Hematopoietic multipotent progenitor cell treated with erythropoietin and hydrocortisone succinate and interleukin-3 and kit ligand, for 6 days (in vitro differentiated cells): ENCODE measurements at places on chromosomes 6 and 20.

- no peak for DNase-seq
Measured at GRCh38 chr6:53447865-53448264, 97.0 kb downstream of the GCLC start.

DNA sequence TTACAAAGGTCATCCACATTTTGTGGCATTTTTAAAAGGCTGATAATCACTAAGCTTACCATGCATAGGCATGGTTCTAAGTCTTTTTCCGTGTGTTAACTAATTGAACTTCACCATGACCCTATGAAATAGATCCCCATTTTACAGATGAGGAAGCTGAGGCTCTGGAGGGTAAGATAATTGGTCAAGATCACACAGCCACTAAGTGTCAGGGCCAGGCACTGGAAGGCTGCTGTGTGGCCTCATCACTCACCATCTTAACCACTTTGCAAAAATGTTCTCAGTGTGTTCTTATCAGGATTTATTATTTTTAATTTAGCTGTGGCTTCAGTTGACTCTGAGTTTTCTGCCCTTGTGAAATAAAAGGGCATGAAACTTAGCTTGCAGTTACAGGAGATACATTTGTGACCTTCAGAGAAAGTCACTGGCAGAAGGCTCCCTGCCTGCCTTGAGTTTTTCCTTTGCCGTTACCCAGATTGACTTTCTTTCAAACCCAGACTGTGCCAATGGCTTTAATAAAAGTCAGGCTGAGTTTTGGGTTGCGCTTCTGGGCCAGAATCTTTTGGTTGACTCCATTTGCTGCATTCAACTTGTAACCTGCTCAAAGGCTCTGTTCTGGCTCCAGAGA lies 82.0 kb downstream of the EZR start:
- no peak for DNase-seq

DNA sequence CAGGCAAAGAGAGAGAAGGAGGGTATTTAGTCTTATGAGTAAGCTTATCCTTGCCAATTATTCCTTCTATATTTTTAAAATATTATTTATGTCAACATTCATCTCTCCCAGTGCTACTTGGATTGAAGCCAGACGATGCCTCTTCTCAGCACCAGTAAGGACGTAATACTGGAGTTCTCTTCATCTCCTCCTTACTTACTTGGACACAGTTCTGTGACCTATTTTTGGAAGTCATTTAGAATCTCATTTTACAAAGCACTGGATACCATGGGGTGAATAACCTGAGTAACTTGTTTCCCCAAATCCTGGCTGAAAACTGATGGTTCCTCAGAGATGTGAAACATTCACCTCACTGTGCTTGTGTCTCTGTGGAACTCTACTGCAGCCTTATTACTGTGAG lies 137.4 kb upstream of the LAMP5 start:
- no peak for DNase-seq

- no peak for DNase-seq
Measured at GRCh38 chr6:4383910-4384638, 248.7 kb upstream of the ECI2 start.

- peak; percentile 31 for DNase-seq
Measured at GRCh38 chr6:5085648-5086293, 630 bp downstream of the PPP1R3G start.

- no peak for DNase-seq
Measured at GRCh38 chr6:56660381-56660730, 17.7 kb upstream of the DST start.

DNA sequence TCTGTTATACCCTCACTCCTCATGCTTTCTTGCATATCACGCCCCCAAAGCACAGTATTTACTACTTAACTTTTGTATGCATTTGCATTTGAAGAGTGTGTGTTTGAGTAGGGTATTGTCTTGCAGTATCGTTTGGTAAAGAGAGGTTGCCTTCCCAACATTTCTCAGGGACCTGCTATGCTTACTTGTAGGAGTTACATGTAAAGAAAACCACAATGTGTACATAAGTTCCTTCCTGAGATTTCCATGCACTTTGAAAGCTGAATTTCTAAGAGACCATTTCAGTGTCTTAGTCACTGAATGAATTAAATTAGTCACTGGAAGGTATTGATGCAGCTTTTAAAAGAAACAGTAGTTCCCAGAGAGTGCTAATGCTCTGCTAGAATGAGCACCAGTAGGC lies 159.3 kb upstream of the LAMA2 start:
- DNase-seq = no peak

GRCh38 chr6:52975580-52975979 lies 19.5 kb downstream of the GSTA4 start:
- no peak for DNase-seq

- no peak for DNase-seq
Measured at GRCh38 chr6:43658161-43658560, 13.3 kb downstream of the RSPH9 start.

GRCh38 chr20:15296422-15296821 lies 959.0 kb upstream of the FLRT3 start:
- no peak for DNase-seq

DNA sequence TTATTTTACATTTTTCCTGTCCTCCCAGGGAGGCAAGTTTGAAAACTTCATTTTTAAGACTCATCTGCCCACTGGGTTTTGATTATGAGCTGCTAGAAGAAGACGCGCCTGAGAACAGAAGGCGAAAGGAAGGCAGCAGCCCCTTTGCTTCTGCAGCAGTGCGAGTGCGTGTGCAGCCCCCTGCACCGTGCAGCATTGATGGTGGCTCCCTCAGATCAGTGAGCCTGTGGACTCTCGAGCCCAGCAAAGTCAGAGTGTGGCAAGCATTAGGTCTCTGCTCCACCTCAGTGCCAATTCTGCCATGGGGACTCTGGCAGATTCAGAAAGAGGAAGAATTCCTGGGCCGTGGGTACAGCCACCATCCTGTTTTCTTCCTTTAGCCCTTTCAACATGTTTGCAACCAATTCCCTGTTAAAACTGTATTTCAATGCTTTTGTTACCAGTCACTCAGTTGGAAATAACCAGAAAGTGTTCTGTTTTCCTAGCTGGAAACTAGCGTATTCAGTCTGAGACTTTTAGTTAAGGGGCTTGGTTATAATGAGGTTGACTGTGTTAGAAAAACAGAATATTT lies 134.8 kb upstream of the OGFRL1 start:
- DNase-seq = peak; percentile 3

DNA sequence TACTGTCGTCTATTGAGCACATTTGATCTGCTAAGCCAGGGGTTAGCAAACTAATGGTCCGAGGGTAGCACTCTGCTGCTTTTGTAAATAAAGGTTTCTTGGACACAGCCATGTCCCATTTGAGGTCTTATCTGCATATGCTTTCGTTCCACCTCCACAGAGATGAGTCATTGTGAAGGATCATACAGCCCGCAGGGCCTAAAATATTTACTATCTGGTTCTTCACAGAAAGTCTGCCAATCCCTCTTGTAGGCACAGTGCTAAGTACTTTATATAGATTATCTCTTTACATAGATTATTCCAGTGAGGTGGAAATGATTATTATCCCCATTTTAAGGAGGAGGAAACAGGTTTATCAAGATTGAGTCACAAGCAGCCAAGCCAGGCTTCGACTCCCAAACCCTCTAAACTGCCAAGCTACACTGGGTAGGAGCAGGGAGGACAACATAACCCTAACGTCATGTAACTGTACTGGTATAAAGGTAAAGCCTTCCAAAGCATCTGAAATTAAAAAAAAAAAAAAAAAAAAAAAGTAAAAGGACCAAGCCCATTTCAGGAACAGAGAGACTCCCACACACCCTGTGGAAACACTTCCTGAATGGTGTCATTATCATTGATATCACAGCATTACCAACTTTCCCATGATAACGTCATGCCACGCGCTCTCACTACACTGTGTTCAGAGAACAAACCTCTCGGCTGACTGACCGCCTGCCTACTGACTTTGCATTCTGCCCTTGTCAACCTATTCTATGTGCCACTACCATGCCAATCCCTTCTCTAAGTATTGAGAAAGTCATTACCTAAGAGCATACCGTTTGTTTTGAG lies 101.0 kb downstream of the KIF16B start:
- DNase-seq = peak; percentile 24

DNA sequence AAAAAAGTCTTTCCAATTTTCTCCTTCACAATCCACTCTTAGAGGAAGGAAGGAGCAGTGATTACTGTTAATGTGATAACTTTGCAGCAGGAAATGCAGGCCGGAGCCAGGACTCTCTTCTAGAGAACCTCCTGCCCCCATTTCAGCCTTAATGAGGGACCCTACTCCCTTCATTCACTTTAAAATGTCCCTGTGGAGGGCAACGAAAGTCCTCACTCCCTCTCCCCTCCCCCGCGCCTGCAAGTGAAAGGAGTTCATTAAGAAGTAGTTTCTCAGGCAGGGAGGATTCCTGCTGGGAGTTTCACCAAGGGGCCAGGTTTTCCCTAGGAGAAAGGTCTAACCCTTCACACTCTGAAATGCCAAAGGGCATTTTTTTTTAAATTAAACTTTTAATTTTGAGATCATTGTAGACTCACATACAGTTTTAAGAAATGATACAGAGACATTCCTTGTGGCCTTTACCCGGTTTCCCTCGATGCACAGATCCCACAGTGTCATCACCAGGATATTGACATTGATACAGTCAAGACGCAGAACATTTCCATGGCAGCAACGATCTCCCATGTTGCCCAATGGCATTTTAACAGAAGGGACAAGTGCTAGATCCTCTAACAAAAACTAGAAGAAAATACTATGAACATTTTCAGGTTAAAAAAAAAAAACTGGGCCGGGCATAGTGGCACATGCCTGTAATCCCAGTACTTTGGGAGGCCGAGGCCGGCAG lies 6.8 kb upstream of the COMMD7 start:
- DNase-seq = peak; percentile 5

DNA sequence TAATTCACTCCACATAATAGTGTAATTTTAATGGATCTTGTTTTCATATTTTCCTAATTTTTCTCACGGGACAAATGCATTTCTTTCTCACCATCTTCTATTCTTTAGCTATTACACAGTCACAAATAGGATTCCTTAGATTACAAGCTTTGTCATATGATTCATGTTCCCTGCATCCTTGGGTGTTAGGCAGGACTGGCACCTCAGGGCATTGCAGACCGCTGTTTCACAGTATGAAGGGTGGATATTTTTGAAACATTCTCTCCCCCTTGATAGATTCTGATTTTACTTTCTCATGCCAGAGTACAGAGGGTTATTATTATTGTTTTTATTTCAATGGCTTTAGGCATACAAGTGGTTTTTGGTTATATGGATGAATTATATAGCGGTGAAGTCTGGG lies 602.5 kb downstream of the PHF3 start:
- DNase-seq = no peak

DNA sequence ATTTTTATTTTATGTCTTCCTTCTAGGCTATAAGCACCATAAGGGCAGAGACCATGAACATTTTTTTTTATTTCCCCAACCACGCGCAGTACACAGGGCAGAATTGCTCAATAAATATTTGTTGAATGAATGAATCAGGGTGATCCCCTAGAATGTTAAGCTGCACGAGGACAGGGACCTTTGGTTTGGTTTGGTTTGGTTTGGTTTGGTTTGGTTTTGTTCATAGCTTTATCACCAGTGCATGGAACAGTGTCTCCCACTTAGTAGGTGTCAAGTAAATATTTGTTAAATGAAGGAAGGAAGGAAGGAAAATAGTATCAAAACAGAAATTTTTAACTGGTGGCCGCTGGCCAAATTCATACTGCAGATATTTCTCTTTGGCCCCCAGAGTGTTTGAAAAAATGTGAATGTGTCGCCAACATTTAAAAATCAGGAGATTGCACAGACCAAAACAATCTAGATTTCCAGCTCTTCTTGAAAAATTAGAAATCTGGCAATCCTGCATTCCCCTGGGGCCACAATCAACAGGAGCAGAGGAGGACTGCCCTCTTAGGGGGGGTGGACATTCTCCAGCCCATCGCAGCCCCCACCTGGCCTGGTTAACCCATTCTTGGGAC lies 205.3 kb downstream of the EYA2 start:
- no peak for DNase-seq

- no peak for DNase-seq
Measured at GRCh38 chr6:117329926-117330325, 64.6 kb downstream of the VGLL2 start.

DNA sequence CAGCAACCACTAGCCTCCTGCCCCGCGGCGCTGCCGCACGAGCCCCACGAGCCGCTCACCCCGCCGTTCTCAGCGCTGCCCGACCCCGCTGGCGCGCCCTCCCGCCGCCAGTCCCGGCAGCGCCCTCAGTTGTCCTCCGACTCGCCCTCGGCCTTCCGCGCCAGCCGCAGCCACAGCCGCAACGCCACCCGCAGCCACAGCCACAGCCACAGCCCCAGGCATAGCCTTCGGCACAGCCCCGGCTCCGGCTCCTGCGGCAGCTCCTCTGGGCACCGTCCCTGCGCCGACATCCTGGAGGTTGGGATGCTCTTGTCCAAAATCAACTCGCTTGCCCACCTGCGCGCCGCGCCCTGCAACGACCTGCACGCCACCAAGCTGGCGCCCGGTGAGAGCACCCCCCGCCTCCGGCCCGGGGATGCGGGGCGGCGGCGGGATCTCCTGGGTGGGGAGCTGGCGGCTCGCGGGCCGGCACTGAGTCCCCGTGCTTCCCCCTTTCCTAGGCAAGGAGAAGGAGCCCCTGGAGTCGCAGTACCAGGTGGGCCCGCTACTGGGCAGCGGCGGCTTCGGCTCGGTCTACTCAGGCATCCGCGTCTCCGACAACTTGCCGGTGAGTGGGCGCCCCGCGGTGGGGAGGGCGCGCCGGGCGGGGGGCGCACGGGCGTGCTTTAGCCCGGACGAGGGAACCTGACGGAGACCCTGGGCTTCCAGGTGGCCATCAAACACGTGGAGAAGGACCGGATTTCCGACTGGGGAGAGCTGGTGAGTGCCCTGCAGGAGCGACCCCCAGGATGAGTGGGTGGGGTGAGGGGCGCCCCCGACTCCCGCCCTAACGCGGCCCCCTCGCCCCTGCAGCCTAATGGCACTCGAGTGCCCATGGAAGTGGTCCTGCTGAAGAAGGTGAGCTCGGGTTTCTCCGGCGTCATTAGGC lies 585 bp downstream of the PIM1 start:
- peak; percentile 69 for DNase-seq

DNA sequence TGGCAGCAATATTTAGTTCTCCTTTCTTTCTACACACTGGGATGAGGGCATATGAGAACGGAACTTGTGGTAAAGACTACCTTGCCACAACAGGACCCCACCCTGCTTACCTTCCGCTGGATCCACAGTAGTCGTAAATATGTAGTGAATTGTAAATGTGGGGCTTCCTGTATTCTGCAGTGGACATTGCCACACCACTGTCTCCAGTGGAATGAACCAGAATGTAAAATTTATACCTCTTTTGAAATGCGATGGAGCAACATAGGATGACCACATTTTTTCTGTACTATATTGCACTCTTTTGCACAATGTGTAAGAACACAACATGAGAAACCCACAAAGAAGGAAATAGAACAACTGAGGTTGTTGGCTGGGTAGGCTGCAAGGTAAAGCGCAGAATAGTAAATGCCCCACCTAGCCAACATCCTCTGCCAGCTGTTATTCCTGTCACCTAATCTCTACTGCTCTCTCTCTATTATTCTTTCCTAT lies 16.1 kb upstream of the RIPOR2 start:
- DNase-seq = peak; percentile 73

DNA sequence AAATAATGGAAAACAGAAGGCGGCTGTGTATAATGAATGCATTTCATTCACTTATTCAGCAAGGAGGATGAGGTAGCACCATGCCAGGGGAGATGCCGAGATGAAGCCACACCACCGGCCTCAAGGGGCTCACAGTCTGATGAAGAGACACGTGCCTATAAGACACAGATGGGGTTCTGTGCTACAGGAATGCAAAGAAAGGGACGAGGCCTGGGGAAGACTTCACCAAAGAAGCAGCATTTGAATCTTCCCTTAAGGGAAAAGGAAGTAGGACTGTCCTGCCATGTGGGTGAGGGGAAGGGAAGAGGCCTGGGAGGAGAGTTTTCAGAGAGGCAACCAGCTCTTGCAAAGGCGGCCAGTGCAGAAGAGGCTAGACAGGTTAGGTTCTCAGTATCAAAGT lies 98.9 kb downstream of the PSMG4 start:
- DNase-seq = no peak
